Mucosa of gallbladder (tissue), 1 donor: ENCODE measurements at places on chromosomes 2 and 18. TPM values are rescaled to one million over a fixed set of nuclear protein-coding genes. Genes with fewer than 3 reads are reported as not detected.

DNA sequence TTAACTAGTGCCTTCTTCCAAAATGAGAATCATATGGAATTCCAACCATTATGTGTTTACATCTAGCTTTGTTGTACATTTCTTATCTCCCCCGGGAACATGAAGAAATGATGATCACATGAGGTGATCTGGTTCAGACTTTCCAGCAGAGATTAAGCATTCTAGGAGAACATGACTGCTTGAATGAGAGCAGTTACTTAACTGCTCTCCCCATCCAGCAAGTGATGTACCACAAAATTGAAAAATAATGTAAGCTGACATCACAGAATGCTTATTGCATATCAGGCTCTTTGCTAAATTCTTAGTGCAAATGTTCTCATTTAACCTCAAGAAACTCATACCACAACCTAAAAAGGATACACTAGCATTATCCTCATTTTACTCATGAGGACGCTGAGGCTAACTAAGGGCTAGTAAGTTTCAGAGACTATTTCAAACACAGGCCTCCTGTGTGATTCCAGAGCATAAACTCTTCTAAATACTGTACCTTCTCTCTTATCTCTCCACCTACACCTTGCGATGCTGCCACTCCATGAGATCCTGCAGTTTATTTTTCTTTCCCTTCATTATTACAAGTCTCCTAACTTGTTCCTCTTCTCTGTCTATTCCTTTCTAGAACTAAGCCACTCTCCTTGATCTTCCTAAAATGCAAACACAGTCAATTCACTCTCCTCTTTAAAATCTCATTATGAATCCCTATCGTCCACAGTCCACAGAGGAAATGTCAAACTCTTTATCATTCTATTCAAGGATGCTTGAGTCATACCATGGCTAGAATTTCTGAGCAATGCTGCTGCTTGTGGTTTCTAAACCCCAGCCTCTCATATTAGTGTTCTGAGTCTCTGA, 1224.8 kb upstream of the ZEB2 start:
- no peak for DNase-seq

Gene CASP10
- 18.9 TPM for total RNA-seq

DNA sequence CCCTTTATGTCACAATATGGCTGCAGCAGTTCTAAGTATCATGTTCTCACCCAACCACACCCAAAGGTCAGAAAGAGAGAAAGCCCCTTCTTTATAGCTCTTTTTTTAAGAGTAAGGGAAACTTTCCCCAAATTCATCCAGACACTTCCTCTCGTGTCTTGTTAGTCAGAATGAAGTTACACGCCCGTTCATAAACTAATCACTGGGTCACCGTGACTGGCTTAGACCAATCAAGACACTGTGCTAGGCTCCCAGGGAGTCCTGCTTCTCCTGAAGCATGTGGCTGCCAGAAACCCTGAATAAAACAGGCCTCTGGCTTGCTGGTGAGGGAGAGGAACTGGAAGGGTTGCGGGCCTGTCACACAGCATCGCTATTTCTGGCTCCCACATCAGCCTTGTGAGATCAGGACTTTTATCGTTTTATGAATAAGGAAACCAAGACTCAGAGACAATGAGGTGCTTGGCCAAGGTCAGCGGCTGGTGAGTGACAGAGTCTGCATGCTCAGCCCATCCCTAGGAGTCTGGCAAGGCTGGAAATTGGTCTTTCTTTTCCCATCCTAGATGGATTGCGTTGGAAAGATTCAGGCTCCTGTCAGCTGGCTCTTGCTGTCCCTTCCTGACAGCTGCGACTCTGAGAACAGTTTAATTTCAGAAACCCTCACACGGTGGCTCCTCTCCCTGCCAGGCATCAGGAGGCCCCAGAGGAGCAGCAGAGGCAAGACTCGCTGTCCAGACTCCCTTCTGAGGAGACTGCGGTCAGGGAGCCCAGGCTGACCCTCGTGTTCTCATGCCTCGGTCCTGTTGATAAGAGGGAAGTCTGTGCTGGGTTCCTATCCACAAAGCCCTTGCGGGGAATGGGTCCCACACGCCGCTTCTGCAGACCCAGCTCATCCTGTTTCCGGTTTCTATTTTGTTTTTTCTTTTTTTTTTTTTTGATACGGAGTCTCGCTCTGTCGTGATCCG, 104.5 kb upstream of the TAF1B start:
- DNase-seq, result no peak

Gene SNED1
- 40.9 TPM for total RNA-seq

Gene CSRNP3
- total RNA-seq, result 7.1 TPM

GRCh38 chr18:9691235-9691634, 16.9 kb upstream of the RAB31 start:
- DNase-seq, result no peak

DNA sequence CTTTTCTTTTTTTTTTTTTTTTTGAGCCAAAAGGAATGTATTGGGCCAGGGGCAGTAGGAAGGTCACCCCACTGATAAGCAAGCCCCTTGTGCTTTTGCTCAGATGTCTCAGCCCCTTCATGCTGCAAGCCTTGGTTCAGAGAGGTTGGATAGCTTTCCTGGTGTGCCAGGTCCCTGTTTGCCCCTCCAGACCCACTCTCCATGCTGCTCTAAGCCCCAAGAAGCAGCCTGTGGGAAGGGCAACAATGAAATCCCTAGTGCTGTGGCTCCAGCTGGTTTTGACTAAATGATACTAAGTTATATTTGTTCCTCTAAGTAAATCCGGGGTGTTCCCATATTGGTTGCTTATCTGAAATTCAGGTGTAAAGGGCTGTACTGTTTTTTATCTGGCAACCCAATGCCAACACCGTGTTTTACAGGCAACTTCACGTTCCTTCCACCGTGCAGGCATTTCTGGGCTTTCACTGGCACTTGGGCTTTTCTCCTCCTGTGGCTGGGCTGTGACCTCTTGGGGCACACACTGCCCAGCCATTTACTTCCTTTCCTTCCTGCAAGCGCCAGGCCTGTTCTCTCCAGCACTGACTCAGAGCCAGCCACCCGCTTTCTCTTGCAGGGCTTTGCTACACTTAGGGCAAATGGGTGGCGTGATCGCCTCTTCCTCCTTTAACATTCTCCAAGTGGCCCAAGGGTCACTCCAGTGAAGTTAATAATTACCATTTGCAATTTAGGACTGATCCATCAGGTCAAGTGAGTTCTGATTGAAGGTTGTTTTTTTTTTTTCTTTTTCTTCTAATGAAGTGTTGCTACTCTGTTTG, 21.6 kb downstream of the MERTK start:
- peak; percentile 89 for DNase-seq

GRCh38 chr2:24111407-24111901, 11.7 kb downstream of the PFN4 start:
- DNase-seq, result no peak

DNA sequence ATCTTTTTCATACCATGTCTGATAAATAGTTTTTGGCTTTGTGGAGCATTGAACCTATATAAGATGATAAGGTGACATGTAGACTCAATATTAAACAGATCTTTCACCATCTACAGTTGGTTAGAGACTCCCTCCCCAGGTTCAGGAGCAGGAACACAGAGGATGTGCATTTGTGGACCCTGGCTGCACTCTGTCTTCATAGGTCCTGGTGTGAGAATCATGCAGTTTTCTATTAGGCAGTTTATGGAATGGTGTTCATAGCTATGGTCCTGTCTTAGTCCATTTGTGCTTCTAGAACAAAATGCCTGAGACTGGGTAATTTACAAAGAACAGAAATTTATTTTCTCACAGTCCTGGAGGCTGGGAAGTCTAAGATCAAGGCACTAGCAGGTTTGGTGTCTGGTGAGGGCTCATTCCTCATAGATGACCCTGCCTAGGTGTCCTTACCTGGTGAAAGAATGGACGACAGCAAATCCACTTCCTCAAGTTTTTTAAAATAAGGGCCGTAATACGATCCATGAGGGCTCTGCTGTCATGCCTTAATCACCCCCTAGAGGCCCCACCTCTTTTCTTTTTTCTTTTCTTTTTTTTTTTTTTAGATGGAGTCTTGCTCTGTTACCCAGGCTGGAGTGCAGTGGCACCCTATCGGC, 35.3 kb upstream of the FAM98A start:
- DNase-seq, result no peak

DNA sequence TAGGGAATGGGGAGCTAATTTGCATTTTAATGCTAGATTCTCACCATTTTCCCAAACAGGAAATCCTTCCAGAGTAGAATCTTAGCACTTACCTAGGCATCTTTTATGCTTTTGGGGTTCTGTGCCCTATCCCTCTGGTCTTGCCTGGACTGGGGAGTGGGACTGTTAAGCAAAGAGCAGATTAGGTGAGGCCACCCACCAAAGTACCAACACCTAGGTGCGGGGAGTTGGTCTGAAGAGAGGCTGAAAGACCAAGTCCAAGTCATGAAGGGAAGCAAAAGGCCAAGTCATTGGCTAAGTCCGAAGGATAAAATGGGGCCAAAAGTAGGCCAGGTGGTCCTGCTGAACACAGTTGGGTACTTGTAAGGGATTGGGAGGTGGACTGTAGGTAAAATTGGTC, 86.7 kb downstream of the FAM168B start:
- DNase-seq, result no peak

Gene PROC
- total RNA-seq, result 3.3 TPM
